ENCODE measurements at places on chromosomes 1 and 21.

GRCh38 chr1:41533016-41533730 lies 48.7 kb upstream of the EDN2 start:
- DNase-seq = no peak

GRCh38 chr21:46066591-46067331 lies 31.2 kb upstream of the COL6A2 start:
- DNase-seq = no peak

DNA sequence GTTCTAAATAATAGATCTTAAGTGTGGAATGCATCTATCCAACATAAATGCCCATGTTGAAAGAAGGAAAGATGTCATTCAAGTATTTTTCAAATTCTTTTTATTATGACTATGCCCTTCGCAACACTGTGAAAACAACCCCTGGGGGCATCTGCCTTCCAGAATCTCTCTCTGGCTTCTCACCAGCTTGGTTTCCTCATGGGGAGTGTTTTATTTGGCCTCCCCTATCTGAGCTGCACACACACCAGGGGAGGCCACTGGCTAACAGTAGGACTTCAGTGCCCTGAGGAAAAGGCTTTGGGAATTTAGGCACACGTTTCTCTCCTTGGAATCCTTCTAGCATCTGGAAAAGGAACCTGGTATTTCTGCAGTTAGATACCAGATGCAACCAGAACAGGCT lies 130.6 kb downstream of the EDEM3 start:
- no peak for DNase-seq

DNA sequence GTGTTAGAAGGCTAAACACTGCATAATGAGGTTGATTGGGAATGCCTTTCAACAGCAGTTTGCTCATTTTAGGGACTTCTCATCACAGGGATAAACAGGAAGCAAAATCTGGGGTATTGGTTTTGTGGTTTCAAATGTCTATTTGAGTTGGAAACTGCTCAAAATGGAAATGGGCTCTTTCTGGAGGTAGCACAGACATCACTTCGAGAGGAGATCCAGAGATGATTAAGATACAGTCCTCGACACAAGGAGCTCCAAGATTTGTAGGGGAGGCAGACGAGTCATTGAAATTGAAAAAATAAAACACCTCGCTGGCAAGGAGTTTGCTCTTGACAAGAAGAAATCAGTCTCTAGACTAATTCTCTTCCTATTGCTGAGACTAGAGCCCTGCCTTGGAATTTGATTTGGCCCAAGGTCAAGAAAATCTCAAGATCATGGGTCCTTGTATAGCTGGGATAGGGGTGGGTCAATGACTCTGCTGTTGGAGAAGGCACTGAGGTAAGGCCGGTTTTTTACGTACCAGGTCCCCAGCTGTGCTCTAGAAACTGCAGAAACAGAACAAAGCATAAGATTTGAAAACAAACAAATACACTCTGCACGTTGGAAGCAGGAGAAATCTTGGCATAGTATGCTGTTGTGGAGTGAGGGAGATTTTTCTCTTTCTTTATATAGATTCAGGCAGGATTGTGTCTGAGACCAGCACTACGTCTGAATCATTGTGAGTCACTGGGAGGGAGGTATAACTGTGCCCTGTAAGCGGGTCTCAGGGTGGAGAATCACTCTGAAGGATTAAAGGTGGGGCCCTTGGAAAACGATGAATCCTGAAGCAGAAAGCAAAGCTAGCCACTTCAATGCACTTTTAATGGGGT lies 17.7 kb upstream of the KLHDC8A start:
- DNase-seq = peak; percentile 70

GRCh38 chr1:93029317-93029716 lies 49.8 kb upstream of the MTF2 start:
- DNase-seq = no peak

GRCh38 chr1:43522431-43522775 lies 8.3 kb upstream of the PTPRF start:
- DNase-seq = no peak

DNA sequence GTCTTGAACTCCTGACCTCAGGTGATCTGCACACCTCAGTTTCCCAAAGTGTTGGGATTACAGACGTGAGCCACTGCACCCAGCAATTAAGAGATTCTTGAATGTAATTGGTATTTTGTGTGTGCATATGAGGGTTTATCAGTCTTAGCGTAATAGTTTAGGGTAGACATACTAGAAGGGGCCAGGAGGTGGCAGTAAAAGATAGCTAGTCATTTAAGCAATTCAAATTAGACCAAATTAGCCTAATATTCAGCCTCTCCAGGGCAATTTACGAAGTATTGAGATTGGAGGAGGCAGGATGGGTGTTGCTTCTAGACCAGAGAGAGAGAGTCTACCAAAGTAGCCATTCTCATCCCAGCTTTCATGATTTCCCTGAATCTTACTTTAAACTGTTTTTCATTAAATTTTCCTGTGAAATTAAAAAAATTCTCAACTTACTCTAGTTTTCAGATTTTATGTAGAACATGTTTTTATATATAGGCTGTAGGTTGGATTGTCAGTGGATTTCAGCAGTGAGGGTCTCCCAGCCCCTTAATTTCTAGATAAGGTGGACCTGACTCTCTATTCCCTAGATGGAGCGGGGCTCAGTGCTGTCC lies 119.7 kb downstream of the HHAT start:
- DNase-seq = peak; percentile 37

DNA sequence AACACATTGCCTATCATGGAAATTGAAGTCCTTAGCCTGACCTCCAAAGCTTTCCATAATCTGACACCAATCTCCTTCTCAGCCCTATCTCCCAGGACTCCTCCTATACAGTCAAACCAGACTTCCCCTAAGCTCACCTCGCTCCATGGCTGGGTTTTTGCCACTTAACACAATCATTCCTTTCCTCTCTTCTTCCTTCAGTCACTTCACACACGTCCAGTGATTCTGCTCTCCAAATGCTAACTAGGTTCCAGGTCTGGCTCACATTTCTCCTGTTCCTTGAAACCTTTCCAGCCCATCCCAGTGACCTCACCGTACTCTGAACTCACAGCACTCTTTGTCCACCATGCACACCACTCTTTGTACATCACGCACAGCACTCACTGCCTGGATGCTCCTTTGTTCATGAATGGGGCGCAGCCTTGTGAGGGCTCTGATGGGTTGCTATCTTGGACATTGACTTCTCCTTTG lies 98.4 kb downstream of the GLUL start:
- DNase-seq = no peak

DNA sequence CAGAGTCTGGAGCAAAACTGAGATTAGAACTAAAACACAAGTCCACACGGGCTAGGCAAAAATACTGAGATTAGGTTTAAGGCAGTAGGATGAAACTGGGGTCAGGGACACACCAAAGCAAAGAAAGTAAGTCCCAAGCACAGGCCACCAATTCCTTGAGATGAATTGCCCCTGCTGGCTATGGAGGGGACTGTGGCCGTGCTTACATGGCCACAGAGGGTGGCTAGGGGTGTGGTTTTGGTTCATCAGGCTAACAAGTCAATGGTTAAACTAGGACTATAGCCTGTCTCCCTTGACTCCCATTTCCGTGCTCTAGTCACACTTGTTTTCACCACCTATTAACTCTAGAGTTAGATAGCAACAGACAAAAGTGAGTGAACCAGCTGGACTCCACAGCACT lies 394.8 kb downstream of the PBX1 start:
- no peak for DNase-seq

- DNase-seq = no peak
Measured at GRCh38 chr1:225544263-225544662, 108.7 kb downstream of the ENAH start.

DNA sequence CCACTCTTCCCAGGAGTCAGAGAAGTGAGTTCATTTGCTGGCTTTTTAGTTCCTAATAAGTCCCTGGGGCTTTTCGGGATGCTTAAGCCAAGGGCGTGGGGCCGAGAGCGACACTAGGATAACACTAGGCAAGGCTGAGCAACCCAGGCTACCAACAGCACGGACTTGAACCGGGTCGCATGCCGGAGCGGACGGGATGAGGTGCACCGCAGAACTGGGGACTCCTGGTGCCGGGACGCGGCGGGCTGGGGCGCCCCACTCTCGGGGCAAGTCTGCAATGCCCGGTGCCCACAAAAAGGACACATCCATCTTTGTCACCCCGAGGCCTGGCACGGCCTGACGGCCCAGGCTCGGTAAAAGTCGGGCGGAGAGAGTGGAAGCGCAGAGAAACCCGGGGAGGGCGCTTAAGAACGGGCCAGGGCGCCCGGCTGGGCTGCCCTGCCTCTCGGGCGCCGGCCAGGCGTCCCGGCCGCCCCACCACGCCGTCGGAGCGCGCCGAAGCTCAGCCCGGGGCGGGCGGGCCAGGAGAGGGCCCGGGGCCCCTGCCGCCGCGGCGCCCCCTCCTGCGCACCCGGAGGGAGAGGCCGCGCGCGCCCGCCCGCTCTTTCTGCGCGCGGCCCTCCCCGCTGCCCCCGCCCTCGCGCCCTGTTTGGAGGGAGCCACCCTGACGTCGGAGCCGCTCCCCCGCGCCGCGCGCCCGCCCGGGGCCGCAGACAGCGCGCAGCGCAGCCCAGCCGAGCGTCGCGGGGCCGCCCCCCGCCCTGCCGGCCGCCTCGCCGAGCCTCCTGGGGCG lies at the start of gene NBL1:
Gene NBL1 (plus strand): TSS at position 710 of the 793 bp plus-strand sequence. CDS start 10,720 bp downstream, outside the sequence.
- peak; percentile 55 for DNase-seq

DNA sequence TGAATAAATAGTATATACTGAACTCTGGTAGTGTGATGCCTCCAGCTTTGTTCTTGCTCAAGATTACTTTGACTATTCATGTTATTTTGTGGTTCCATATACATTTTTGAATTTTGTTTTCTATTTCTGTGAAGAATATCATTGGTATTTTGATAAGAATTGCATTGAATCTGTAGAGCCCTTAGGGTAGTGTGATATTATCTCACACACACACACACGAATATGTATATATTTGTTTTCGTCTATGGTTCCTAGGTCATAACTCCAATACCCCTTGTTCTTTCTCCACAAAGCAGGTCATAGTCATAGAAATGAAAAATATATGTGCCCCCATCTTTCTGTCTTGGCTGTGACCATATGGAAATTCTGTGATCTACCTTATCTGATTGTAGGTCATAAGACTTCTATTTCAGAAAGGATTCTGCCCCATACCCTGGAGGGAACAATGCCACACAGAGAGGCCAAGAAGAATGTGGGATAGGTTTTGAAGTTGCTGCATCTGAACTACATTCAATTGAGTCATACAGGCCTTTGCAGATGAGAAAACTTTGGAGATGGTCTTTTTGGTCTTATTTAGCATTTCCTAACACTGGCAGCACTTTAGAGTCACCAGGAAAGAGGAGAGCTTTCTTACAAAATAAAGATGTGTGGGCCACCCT lies 32.0 kb upstream of the GBP5 start:
- no peak for DNase-seq

DNA sequence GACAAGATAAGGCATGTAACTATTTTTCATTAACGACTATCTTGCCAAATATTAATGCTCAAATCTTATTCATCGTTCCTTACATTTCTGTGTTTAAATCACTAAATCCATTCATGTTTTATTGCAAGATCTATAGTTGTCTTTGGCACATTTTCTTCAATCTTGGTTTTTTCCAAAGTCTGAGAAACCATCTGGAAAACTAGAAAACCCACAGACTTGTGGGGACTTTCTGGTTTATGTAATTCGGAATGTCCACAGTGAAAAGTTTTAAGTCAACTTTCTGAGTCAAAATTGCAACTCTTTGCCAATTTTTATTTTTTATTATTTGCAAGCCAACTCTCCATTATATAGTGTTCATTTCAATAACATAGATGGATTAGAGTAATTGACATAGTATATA lies 520.8 kb upstream of the ADAMTS5 start:
- no peak for DNase-seq

DNA sequence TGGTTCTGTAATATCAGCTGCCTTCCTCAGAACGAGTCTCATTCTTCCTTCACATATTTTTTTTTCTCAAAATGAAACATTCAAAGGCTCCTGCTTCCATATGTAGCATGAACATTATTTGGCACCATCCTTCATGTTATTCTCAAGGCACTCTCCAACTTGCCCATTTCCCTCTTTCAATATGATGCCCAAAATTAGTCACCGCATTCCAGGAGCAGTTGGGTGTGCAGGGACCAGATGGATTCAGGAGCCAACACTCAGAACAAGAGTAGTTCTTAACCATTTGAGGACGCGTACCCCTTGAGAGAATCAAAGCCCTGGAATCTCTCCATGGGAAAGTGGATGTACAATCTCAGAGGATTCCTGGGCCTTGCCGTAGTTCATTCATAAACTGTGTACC lies 50.3 kb downstream of the KCNK1 start:
- no peak for DNase-seq

GRCh38 chr1:229397762-229398161 lies 36.1 kb downstream of the ACTA1 start:
- no peak for DNase-seq

DNA sequence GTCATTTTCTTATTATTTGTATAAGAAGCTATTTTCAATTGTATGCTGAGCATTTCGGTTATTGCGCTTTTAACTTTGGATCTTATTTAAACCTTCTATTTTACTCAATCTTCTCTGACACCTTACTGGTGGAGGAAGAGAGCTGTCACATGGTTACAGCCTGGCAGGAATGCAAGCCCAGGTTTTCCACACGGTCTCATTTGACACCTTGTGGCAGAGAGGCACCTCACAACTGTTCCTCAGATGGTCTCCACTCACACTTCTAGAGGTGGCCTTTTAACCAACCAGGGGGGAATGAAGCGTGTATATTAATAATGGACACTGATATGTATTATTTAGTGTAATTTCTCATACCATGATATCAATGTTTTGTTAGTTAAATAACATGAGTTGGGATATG lies 9.6 kb downstream of the OR2T33 start:
- DNase-seq = no peak

DNA sequence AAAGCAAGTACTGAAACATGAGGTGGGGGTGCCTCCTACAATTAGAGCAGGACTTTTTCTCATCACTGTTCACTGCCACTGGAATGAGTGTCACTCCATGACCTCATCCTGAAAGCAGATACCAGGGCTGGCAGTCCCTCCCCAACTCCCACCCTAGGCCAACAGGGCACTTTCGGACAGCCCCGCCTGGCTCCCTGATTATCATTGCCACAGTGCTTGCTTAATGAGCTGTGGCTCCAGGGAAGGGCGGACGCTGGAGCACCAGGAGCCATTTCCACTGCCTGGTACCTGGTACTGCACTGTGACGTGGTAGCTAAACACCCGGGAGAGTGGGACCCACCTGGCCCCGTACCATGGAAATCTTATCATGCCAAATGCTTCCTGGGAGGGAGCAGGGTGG lies 22.3 kb downstream of the SLC9A1 start:
- no peak for DNase-seq

GRCh38 chr1:61138921-61139774 lies 56.8 kb downstream of the NFIA start:
- peak; percentile 74 for DNase-seq

DNA sequence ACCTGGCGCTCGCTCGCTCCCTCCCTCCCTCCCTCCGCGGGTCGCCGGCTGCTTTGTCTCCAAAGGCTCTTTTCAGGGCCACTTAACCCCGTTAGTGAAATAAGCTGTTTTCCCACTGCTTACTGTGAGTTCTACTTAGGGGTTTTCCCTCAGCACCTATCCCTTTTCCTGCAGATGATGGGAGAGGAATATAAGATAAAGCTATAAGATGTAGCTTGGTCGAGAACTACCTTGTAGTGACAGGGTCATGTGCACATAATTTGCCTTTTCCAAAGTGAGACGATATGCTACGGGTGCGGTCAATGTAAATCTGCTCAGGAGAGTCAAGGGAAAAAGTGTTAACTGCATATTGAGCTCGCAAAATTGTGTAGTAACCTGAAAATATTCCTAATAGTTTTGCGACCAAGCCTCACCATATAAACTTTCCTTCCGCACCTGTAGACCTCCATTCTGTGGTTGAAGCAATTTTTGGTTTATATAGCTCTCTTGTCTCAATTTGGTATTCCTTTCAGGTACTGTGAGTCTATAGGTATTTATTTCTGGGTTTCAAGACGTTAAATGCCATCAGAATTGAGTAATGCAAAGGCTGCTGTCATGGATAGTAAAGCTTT lies 55.8 kb upstream of the BOLA1 start:
- peak; percentile 0 for DNase-seq
